ENCODE measurements at places on chromosomes 11 and 22.

GRCh38 chr22:39090426-39091064 is 6.5 kb upstream of the APOBEC3H start:
- DNase-seq: no peak

GRCh38 chr11:19646921-19647320 is 65.7 kb upstream of the NAV2 start:
- no peak for DNase-seq

- no peak for DNase-seq
Observed at GRCh38 chr22:27602390-27602789, 199.2 kb downstream of the MN1 start.

DNA sequence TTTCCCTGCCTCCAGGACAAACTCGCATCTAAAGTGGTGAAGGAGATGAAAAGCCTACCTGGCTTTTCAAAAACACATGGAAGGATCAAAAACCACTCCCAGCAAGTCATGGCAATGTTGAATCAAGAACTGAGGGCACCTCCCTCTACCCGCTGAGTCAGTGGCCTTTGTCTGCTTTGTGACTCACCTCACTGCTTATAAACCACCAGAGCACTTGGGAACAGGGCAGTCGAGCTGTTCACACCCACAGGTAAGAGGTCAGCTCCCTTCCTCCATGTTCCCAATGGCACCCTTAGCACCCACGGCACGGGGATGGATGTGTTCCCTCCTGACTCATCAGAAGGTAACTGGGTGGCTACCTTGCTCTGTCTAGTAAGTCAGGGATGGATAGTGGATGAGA is 21.7 kb downstream of the TENM4 start:
- DNase-seq: no peak

DNA sequence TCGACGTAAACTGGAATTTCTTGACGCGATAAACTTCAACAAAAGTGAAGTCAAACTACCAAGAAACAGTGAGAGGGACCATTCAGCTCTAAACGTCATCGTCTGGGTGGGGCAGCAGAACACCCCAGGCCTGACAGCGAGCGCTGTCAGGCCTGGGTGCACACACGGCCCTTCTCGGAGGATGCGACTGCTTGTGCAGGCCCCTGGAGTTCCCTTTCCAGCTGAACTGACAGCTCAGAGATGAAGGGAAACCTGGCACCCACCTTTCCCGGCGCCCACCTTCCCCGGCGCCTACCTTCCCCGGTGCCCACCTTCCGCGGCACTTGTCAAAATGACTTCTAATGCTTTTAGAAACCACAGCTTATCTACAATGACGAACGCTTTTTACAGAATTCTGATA is 47.9 kb downstream of the CERK start:
- no peak for DNase-seq

- DNase-seq: no peak
Observed at GRCh38 chr11:110075105-110075846, 17.9 kb upstream of the ZC3H12C start.

Measured in cerebellar cortex (tissue), 1 donor.